ENCODE measurements at places on chromosomes 13 and 19.

GRCh38 chr13:114272977-114273376 is 8.4 kb upstream of the UPF3A start:
- DNase-seq, result no peak

DNA sequence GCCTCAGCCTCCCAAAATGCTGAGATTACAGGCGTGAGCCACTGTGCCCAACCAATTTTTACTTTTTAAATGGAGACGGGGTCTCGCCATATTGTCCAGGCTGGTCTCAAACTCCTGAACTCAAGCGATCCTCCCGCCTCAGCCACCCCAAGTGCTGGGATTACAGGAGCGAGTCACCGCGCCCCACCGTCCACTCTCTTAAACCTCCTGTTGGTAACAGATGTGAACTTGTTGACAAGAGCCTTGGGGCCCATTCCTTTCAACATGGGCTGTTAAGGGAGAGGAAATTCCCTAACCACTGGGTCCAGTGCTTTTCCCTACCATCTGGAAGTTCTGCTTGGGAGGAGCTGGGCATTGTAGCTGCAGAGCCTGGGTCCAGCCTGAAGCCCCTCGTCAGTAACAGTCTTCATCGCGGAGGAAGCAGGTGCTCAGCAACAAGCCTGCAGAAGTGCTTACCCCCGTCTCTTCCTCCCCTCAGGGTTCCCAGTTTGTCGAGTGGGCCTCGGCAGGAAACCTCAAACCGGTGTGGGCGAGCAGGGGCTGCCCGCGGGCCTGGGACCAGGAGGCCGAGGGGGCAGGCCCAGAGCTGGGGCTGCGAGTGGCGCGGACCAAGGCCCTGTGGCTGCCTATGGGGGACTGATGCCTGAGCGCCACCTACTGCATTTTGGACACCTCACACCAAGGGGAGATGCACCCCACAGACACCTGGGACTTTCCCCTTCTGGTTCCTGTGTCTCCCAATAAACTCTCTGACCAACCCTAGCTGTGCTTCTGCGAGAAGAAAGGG is 4.0 kb upstream of the FLT3LG start:
- no peak for DNase-seq

GRCh38 chr19:11387162-11388034 is 3.3 kb upstream of the EPOR start:
- no peak for DNase-seq

DNA sequence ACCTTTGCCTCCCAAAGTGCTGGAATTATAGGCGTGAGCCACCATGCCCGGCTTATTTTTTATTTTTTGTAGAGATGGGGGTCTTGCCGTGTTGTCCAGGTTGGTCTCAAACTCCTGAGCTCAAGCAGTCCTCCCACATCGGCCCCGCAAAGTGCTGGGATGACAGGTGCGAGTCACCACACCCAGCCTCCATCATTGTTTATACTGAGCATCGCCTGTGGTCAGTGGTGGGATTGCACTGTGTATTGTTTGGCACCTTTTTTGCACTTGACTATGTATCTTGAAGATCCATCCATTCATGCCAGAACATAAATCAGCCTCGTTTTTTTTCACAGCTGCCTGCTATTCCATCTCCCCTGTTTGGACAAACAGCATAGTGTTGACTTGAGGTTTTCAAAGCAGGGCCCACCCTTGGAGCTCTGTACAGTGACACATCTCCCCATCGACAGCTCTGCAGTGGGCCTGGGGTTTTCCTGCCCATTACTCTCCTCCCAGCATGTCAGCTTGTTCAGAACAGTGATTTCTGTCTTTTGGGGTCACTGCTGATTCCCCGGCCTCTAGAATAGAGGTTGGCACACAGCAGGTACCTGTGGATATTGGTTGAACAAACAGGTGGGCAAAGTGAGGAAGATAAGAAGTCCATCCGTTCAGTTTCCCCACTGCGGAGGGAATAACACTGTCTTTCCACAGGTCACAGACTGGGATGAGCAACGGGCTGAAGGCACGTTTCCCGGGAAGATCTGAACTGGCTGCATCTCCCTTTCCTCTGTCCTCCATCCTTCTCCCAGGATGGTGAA is 8.2 kb upstream of the UPK1A start:
- no peak for DNase-seq

GRCh38 chr13:75024602-75025001 is 457.4 kb downstream of the TBC1D4 start:
- no peak for DNase-seq

DNA sequence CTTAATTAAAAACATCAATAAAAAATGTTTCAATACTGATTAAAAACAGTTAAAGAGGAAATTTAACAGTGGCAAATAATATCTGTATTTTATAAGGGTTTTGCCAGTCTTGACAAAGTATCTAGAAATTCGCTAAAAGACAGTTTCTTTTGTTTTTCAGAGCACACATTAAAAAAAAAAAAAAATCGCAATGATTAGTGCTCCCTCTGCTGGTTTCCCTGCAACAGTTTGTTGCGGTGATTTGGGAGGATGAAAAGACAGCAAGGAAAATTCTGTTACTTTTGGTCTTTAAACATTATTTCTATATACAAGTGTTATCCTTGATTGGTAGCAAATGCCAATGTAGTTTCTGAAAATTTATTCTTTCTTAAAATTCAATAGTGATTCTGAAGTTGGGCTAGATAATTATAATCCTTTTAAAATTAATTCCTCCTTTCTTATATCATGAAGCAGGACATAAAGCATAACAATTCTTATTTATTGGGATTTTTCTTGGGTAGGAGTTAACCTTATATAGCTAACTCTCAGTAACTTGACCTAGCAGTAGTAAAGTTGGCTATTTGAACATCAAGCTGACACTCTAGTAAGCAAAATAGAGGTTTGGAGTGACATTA is 23.1 kb upstream of the SPRY2 start:
- no peak for DNase-seq

DNA sequence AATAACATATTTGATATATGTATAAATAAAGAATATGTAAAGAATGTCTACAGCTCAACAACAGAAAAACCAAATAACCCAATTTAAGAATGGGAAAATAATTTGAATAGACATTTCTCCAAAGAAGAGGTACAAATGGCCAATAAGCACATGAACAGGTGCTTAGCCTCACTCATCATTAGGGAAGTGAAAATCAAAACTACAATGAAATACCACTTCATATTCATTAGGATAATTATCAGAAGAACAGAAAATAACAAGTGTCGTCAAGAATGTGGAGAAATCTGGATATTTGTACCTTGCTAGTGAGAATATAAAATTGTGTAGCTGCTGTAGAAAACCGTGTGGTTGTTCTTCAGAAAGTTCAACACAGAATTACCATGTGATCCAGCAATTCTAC is 8.4 kb upstream of the SUPT20H start:
- DNase-seq, result no peak

- DNase-seq, result no peak
Observed at GRCh38 chr13:95087746-95088305, 213.4 kb downstream of the ABCC4 start.

DNA sequence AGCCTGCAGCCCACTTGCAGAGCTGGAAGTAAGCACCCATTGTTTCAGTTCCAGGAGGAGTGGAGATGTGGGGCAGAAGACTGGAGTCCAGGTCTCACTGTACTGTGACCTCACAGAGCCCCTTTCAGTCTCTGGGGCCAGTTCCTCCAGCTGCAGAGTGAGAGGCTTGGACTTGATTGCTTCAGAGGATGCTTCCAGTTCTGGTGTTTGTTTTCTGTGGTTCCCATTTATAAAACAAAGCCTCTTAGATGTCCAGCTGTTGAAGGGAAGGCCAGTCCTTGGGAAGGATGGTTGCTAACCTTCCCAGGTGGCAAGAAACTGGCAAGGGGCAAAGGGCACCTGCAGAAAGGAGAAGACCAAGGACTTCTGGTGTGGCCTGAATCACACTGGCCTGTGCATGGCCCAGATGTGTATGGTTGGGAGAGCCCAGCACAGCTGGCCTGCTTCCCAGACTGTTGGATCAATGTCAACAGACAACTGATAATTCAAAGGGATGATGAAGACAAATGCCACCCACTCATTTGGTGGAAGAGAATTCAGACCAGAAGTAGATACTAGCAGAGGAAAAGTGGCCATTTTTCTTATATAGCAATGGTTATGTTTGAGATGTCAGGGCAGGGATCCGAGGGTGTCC is 218.5 kb downstream of the ZNF536 start:
- no peak for DNase-seq
